ENCODE measurements at places on chromosomes 7 and 10. TPM values are rescaled to one million over a fixed set of nuclear protein-coding genes. Genes with fewer than 3 reads are reported as not detected.

Gene CYP2C9
- not detected for total RNA-seq

Gene GRID2IP
- not detected for total RNA-seq

Gene INA
- total RNA-seq = not detected

Gene DRGX
- total RNA-seq = not detected

Gene TMUB1
- 143 TPM for total RNA-seq

Gene CASP7
- total RNA-seq = 27.2 TPM

DNA sequence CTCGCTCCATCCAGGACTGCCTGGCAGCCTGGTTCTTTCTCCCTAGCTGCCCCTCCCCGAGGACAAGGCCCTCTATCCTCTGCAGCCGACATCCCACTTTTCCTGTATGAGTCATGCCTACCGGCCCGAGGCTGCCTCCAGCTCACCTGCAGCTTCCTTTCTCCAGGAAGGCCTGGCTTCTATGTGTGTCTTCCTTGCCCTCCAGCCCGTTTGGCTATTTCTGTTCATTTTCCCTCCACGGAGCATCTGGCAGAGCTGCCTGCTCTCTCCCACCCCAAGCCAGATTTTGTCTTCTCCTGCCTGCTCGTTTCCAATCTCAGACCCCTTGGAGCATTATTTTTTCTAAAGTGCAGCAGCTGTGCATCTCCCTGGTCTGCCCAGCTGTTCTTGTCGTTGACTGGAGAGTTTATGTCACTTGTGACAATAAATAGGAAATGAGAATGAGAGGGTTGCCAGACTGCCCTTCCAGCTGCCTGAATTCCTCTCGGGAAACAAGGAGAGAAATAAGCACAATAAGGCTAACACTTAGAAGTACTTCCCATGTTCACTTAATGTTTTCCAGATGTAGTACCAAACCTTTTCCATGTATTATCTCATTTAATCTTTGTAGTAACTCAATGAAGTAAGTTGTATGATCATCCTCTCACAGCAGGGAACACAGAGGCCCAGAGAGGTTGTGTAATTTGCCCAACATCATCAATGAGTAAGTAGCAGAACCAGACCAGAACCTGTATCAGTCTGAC is 19.7 kb downstream of the UBTD1 start:
- DNase-seq = no peak

DNA sequence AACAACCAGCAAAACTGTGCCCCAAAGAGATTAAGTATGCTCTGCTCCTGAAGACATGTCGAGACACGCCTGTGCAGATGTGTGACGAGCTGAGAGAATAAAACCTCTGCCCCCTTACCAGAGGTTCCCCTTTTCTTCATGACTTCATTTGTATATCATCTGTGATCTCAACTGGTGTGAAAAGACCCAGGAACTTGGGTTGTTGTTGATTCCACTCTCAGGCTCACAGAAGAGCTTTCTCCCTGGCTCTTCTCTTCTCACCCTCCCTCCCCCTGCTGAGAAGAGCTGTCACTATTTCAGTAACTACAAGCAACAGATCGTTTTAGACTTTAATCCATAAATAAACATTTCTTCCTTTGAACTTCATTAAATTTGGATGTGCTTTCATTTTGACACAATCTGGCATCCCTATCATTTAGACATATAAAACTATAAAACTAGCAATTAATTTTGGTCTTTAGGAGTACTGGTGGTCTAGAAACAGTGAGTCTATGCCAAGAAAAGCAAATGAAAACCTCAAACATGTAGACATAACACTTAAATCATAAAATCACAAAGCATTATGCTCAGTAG is 179.3 kb upstream of the FZD8 start:
- DNase-seq = no peak

- no peak for DNase-seq
Measured at GRCh38 chr10:116665541-116666125, 44.9 kb downstream of the PNLIPRP2 start.

DNA sequence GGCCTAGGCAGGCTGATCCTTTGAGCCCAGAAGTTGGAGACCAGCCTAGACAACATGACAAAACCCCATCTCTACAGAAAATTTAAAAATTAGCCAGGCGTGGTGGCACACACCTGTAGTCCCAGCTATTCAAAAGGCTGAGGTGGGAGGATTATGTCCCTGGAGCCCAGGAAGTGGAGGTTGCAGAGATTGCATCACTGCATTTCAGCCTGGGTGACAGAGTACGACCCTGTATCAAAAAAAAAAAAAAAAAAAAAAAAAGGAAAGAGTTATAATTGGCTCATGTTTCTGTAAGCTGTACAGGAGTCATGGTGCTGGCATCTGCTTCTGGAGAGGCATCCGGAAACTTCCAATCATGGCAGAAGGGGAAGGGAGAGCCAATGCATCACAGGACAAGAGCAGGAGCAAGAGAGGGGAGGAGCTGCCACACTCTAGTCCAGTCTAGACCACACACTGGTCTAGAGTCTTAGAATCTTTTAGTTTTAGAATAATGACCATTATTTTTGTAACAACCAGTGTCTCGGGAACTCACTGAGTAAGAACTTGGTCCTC is 16.8 kb downstream of the DOCK1 start:
- DNase-seq = peak; percentile 82

DNA sequence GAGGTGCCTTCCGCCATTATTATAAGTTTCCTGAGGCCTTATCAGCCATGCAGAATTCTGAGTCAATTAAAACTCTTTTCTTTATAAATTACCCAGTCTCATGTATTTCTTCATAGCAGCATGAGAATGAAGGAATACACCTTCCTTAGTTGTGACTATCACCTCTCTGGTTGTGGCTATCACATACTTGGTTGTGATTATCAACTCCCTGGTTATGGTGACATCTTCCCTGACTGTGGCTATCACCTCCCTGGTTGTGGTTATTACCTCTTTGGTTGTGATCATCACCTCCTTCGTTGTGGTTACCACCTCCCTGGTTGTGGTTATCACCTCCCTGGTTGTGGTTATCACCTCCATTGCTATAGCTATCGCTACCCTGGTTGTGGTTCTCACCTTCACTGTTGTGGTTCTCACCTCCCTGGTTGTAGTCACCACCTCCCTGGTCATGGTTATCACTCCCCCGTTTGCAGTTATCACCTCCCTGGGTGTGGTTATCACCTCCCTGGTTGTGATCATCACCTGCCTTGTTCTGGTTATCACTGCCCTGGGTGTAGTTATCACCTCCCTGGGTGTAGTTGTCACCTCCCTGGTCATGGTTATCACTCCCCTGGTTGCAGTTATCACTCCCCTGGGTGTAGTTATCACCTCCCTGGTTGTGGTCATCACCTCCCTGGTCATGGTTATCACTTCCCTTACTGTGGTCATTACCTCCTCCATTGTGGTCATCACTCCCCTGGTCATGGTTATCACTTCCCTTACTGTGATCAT is 105.9 kb downstream of the GPR26 start:
- DNase-seq = no peak

DNA sequence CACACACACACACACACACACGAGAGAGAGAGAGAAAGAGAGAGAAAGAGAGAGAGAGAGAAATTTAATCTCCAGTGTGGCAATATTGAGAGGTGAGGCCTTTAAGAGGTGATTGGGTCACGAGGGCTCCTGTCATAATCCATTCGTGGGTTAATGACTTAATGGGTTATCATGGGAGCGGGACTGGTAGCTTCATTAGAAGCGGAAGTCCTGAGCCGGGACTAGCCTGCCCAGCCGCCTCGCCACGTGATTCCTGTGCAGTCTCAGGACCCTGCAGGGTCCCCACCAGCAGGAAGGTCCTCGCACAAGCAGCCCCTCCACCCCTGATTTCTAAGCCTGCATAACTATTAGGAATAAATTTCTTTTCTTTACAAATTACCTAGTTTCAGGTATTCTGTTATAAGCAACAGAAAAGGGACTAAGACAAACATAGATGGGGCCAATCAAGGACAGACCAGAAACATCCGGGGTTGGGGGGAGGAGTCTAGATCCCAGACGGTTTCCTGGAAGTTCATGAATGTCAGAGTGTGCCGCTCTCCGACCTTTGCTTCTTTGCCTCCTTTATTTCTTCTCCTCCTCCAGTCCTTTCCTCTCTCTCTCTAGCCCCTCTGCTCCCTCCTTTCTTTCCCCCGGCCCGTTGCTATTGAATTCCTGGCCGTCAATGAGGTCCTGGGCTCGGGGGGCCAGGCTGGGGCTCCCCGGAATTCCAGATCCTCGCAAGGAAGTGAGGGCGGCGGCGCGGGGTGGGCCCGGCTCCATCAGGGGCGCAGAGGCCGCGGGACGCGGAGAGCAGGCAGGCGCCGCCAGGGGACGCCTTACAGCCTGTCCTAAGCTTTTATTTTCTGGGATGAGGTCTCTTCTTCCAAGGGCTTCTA is 146.8 kb downstream of the CYP26A1 start:
- DNase-seq = no peak

DNA sequence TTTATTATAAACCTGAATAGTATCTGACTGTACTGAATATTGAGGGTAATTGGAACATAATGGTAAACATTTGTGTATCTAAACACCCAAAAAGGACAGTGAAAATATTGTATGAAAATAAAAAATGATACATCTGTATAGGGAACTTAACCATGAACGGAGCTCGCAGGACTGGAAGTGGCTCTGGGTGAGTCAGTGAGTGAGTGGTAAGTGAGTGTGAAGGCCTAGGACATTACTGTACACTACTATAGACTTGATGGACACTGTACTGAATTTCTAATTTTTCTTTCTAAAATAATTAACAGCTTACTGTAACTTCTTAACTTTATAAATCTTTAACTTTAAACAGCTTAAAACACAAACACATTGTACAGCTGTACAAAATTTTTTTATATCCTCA is 454.5 kb upstream of the FZD8 start:
- no peak for DNase-seq
